GM20000 (cell line): ENCODE measurements at places on chromosomes 3 and 15.
A peak's percentile ranks its signal among the peaks of the same experiment; 100 is the strongest.

- DNase-seq: no peak
Observed at GRCh38 chr3:29416514-29416913, 135.6 kb downstream of the RBMS3 start.

GRCh38 chr3:25849641-25850385 lies 59.9 kb downstream of the OXSM start:
- DNase-seq: no peak

DNA sequence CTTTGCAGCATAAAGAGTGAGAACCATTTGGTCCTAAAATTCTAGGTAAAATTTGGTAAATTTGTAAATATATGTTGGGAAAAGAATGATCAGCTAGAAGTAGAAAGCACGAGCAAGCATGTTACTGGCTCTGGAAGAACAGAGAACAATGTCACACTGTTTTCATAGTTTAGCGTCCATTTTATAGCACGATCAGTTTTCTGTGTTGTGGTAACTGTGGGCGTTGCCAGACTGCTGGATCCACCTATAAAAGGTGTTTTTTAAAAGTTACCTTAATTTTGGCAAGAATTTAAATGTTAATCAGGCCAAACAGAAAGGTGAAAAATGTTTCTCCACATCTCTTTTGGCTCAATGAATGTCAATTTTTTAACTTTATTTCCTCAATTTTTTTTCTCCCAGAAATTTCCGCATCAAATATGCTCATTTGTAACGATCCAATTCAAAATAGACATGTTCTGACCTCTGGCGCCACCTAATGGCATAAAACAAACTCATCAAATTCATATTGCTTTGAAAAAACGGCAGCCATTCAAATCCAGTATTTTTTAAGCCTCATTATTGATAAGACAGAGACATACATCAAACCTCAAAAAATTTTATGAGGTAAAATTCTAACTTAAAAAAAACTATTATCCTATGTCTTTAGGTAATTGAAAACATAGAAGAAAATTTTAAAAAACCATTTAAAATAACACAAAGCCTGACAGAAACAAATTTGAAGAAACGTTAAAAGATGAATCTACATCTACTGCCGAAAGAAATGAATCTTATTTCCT lies 5.5 kb upstream of the GP5 start:
- peak; percentile 54 for DNase-seq

- no peak for DNase-seq
Observed at GRCh38 chr15:94421706-94422105, 190.3 kb downstream of the MCTP2 start.

DNA sequence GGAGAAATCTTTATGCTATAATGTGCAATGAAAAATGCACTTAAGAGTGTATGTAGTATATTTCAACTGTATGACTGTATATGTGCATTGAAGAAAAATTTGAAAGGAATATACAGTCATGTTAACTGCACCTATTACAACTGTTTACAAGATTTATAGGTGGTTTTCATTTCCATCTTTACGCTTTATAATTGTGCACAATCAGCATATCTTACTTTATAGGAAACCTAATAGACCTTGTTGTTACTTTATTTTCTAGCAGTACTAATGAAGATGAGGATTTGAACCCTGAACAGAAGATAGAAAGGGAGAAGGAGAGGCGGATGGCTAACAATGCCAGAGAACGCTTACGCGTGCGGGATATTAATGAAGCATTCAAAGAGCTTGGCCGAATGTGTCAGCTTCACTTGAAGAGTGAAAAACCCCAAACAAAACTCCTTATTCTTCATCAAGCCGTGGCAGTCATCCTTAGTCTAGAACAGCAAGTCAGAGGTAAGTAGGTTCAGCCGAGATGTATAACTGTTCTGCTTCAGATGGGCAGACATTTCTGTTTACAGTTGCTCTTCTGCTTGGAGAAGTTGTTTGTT lies 103.4 kb upstream of the CGNL1 start:
- DNase-seq: no peak

DNA sequence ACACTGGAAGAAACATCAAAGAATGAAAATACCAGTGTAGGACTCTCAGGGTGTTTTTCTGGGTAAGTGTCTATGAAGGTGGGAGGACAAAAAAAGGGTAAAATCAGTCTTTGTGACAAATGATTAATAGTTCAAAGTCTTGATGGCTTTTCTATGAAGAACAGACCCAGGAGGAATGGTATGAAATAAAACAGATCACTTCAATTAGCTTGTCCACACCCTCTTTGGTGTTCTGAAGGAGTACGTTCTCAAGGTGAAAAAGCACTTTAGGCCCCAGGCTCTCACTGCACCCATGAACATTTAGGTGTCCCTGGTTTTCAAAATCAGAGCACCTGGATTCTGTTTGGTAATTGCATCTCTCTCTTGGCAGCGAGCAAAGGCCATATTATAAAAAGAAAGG lies 383.6 kb upstream of the NR2F2 start:
- DNase-seq: no peak

DNA sequence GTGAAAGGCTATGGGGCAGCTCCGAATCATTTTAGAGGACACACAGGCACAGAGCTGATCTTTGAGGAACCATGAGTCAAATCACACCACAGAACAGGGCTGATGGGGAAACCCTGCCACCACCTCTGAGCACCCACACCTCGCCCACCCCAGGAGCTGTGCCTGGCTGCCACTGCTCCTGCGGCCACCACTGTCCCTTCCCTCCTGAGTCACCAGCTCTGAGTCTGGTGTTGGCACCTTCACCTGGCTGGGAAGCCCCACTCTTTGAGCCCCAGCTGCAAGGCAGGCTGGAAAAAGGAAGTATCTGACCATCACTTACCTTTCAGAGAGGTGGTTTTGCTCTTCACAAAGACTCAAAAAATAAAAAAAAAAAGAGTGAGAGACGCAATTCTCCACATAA lies 63.6 kb upstream of the MEF2A start:
- DNase-seq: peak; percentile 82
